ENCODE measurements at places on chromosomes 7 and 10.

GRCh38 chr7:147012666-147013065, 896.1 kb downstream of the CNTNAP2 start:
- no peak for DNase-seq

GRCh38 chr7:118151671-118152070, 32.3 kb upstream of the LSM8 start:
- DNase-seq = no peak

DNA sequence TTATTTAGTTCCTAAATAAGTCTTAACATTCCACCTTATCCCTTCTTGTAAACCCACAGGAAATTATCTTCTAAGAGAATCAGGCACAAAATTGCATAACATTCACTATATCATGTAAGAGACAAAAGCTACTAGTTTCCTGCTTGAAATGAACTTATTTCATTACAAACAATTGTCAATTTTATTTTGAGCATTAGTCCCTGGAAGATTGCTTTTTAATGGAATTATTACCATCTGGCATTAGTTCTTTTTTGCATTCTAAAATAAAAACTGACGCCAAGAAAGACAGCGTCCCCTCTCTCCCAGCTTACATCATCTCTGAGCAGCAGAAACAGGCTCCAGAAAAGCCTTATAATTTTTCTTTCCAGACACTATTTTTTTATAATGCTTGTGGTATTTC, 121.8 kb downstream of the NOC3L start:
- DNase-seq = no peak

DNA sequence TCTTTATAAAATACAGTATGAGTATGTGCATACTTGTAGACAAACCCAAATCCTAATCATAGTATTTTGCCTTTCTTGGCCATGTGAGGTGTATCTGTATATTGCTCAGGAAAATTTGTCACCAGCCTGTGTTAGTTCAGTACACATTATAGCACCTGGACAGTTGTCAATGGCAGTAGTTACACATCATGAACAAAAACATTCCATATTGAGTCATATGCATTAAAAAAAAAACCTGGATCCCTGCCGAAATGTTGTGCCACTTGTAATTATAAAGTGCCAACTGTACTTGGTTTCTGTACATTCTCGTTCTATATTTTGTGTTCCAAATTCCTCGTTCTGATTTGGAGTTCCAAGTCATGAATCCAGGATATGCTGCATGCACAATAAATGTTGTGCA, 410.4 kb downstream of the INHBA start:
- DNase-seq = no peak

- DNase-seq = no peak
Observed at GRCh38 chr7:48041653-48041970, 6.3 kb downstream of the C7orf57 start.

DNA sequence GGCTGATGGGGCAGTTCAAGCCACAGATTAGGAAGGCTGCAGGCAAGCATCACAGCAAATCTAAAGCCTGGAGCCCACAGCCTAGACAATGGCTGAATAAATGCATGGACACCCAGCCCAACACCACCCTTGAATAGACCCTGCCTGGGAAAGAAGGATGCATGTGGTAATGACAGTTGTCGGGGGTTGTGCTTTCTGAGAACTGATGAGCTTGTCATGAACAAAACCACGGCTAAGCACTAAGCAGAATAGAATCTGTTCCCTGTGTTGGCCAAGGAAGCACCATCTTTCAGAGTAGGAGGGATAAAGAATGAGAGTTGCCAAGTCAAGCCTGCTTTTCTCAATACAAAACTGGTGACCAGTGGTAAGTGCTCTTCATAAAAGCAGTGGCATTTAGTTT, 66.1 kb upstream of the JCAD start:
- no peak for DNase-seq

GRCh38 chr10:62093863-62094291, 174.8 kb downstream of the RTKN2 start:
- DNase-seq = no peak

DNA sequence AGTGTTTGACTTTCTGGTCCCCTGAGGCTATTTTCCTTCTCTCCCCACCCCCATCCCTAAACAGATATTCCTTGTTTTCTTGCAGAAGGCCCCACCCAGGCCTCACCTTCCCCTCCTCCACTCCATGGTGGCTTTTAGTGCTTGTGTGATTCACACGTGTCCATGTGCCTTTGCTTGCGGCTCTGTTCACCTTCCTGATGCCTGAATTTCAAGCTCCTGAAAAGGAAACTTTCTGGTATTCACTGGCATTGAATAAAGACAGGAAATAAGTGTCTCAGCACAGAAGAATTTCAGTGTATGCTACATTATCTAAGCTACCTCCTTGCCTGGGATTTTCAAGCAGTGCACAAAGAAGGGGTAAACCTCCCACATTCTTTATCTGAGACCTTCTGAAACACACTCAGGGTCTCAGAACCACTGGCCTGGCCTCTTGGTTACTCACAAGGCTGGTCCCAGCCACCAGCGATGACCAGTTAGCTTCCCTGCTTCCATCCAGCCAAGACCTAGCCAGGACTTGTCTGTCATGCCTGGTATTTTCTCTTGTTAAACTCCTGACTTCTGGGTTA, 17.2 kb upstream of the UBE2H start:
- no peak for DNase-seq

DNA sequence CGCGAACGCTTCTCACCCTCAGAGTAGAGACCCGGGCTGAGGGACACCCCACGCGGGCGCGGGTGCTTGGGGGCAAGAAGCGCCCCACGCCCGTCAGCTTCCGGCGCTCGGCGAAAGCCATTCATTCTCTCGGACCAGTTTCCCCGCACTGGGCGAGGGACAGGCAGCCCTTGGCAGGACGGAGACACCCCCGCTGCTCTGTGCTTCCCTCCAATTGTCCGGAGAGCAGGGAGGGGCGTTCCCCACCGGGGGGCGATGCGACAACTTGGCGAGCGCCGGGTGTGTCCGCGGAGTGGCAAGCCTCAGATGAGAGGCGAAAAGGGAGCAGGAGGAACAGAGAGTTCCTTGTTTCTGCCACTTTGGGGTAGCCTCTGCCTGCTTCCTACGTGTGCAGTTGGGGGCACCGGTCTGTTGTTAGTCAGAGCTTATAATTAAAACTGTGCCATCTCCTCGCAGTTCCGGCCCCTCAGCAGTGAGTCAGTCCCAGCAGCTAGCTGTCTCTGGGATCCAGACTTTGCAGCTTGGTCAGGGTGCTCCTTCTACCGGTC, 1.7 kb downstream of the GPR158 start:
- no peak for DNase-seq

DNA sequence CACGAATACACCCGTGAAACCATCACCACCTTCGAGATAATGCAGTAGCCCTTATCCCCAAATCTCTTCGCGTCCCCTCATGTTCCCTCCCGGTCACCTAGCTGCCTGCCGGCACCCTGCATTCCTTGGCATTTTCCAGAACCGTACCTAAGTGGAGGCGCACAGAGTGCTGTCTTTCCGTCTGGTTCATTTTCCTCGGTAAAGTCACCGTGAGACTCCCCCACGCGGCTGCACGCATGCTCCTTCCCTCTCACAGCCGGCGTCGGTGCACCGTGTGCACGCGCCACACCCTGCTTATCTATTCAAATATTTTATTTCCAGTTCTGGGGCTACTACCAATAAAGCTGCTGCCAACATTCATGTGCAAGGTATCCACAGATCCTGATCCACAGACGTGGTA, 65.5 kb upstream of the NKX6-2 start:
- DNase-seq = no peak

- DNase-seq = no peak
Observed at GRCh38 chr7:135253851-135254771, 20.5 kb downstream of the STRA8 start.

DNA sequence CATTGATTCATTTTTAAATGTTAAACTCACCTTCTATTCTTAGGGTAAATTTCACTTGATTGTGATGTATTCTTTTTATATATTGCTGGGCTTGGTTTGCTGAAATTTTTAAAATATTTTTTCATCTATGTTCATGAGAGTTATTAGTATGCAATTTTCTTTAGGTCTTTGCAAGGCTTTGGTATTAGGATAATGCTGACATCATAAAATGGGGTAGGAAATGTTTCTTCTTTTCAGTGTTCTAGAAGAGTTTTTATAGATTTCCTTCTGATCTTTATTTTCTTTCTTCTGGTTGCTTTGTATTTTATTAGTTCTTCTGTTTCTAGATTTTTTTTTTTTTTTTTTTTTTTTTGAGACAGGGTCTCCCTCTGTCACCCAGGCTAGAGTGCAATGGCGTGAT, 56.3 kb downstream of the AHCYL2 start:
- DNase-seq = no peak

- no peak for DNase-seq
Observed at GRCh38 chr7:29398011-29398410, 165.6 kb upstream of the PRR15 start.

GRCh38 chr10:128022261-128023196, 103.7 kb downstream of the MKI67 start:
- no peak for DNase-seq

Measured in CD8-positive, alpha-beta memory T cell (primary cell).